ENCODE measurements at places on chromosomes 3 and 15.

GRCh38 chr3:73622091-73622805, 2.5 kb downstream of the PDZRN3 start:
- DNase-seq: no peak

GRCh38 chr3:9901967-9902366, 681 bp upstream of the IL17RE start:
- DNase-seq: no peak

DNA sequence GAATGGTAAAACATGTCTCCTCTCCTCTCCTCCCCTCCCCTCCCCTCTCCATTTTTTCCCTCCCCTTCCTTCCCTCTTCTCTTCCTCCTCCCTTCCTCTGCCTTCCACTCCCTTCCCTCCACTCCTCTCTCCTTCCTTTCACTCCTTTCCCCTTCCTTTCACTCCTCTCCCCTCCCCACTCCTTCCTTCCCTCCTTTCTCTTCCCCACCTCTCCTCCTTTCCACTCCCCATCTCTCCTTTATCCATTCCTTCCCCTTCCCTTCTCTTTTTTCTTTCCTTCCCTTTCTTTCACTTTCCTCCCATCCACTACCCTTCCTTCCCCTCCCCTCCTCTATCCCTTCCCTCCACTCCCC, 621.9 kb downstream of the AGBL1 start:
- no peak for DNase-seq

- DNase-seq: peak; percentile 25
Observed at GRCh38 chr3:44712455-44713075, at the start of gene ZNF502. Gene ZNF502 (plus strand): TSS chr3:44712660. CDS start chr3:44720262, 7,602 bp downstream.

- DNase-seq: no peak
Observed at GRCh38 chr3:59374091-59374817, 324.4 kb upstream of the CFAP20DC start.

DNA sequence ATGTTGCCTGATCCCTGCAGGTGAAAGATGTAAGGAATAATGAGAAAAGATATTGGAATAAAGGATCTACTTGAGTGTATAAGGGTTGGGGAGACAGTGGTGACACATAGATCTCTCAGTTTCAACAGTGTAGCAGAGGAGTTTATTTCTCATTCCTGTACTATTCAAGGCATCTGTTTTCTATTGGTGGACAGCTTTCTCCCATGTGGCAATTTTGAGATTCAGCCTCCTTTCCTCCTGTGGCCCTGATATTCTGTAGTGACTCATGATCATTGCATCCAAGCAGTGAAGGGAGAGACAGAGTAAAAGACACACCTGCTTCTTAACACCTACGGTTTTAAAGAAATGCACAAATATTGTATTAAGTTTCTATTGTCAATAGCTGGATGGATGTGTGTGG, 327.6 kb downstream of the GRM7 start:
- no peak for DNase-seq

GRCh38 chr3:72413228-72413627, 435.0 kb downstream of the SHQ1 start:
- no peak for DNase-seq

- no peak for DNase-seq
Observed at GRCh38 chr3:112654492-112654891, 13.5 kb upstream of the CCDC80 start.

All from GM10248 (cell line).